ENCODE measurements at places on chromosomes 3 and 15.

DNA sequence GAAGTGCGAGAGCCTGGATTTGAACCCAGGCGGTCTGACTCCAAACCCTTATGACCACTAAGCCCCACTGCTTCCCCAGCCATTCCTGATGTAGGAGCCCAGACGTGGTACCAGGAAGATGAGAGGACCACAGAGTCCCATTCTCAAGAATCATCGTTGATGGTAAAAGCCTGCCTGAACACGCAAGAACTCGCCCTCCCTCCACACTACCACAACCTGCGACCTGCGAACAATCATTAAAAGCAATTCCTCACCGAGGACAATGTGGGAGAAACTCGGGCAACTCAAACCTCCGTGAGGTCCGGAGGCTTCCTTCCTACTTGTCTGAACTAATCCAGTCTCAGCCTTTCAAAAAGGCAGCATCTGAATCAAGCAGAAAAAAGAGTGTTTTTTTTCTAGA lies 10.3 kb downstream of the MAGI1 start:
- DNase-seq = no peak

DNA sequence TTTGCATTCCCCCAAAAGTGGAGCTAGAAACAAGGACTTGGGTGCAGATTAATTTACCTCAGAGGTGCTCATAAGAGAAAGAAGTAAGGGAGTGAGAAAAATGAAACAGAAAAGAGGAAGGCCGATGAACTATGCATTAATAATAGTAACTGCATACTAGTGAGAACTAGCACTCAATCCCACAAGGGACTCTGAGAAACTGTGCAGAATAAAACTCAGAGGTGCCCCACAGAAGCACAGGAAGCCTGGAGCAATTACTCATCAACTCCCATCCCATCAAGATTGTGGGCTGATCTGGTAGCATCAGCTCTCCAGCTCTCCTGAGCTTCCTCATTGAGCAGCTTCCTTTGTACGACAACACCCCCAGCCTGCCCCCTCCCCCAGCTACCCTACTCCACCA lies 50.8 kb downstream of the CLDN18 start:
- no peak for DNase-seq

- no peak for DNase-seq
Measured at GRCh38 chr15:53401503-53401902, 358.0 kb downstream of the WDR72 start.

DNA sequence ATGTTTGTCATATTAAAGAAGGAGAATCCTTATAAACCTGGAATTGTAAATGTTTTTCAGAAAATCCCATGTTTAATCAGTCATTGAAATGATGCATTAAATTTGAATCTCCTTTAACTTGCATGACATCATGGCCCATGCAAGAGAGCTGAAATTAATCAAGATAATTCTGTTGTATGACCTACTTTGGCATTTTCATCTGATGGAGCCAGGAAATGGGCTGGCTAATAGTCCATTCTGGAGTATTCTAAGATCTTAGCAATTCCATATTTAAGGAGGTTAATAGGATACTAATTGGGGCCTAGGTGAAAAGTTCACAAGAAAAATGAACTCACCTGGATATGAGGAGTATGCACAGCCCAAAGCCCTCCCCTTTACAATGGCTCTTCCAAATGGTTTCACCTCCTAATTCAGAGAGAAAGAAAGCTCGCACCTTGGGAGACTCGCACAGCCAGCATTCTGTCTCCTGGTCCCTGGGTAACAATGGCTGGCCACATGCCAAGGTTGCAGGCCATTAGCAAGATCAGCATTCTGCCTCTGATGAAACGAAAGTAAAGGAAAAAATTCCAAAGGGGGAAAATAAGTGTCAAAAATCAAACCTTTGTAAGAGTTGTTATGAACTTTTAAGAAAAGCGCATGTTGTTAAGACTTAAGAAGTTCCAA lies 786.4 kb downstream of the MCTP2 start:
- no peak for DNase-seq

DNA sequence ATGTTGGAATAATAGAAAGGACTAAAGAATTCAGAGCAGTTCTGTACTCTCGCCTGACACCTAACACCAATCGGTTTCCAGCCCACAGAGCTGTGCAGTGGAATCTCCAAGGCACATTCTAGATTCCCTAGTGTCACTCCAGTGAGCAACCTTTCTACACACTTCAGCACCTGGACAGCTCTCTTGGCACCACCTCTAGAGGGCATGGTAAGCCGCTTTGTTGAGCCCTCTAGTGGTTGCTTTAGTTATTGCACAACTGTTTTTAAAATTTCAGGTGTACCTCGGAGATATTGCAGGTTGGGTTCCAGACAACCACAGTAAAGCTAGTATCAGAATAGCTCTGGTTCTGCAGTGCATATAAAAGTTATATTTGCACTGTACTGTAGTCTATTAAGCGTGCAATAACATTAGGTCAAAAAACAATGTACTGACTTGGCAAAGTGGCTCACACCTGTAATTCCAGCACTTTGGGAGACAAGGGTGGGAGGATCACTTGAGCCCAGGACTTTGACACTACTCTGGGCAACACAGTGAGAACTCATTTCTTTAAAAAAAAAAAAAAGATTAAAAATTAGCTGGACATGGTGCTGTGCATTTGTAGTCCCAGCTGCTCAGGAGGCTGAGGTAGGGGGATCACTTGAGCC lies 26.5 kb upstream of the ERC2 start:
- DNase-seq = peak; percentile 86

GRCh38 chr3:117603097-117603496 lies 893.5 kb downstream of the TUSC7 start:
- DNase-seq = no peak

- no peak for DNase-seq
Measured at GRCh38 chr3:119809249-119810017, 27.5 kb downstream of the NR1I2 start.

DNA sequence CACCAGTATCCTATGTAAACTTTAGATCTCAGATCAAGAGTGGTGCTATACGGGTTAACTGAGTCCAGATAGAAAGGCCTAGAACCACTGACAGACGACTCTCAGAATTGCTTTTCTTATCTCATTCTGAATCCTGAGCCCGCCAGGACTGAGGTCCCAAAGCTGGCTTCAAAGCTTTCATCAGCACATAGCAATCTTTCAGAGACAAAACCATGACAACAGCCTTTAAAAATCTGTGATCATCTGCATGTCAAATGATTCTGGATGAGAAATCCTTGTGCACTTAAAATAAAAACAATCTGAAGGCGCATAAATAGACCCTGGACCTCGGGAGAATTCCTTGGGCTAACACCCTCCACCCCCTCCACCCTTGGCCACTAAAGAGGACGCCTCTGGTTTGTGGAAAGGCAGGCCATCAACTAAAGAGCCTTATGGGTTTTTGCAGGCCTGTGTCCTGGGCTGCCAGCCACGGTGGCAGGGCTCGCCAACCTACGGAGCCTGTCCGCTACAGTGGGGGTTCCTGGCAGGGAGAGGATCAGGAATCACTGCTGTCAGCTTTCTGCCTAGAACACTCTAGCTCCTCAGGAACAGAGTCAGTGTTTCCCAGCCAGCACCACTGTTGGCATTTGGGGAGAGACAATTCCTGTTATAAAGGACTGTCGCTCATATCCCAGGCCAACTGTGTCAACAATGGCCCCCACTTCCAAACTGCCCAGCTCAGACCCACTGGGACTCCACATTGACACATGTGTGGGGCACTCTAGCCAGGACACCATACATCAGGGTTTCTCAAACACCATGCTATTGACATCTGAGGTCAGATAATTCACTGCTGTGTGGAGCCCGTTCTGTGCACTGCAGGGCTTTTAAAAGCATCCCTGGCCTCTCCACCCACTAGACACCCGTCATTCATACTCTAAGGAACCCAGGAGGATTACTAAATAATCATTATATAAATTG lies 20.2 kb downstream of the TLE3 start:
- no peak for DNase-seq

- no peak for DNase-seq
Measured at GRCh38 chr3:4990069-4990468, 10.8 kb downstream of the BHLHE40 start.

GRCh38 chr3:172449466-172450149 lies 1.4 kb upstream of the GHSR start:
- DNase-seq = peak; percentile 82

- DNase-seq = no peak
Measured at GRCh38 chr15:68584756-68585573, 6.2 kb downstream of the CORO2B start.

GRCh38 chr3:101732240-101732641 lies 7.8 kb downstream of the CEP97 start:
- DNase-seq = no peak

DNA sequence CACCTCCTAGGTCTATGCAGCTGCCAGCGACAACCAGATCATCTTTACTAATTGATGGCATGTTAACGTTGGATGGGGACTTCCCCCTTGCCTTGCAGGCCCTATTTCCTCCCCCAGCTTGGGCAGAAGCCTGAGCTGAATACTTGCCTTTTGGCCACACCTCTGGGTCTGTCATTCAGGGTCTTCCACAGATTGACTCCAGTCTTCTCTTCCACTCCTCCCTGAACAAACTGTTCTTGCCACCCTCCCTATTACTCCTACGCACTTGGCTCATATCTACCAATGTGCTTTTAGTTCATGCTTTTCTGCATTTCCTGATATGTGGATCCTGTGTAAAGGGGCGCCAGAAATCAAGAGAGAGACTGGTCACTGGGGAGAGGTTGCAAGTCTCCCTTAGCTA lies 73.5 kb downstream of the DNASE1L3 start:
- DNase-seq = no peak

GRCh38 chr3:149657321-149657925 lies 402 bp downstream of the WWTR1 start:
- DNase-seq = no peak

- DNase-seq = no peak
Measured at GRCh38 chr3:46639221-46639620, 26.9 kb downstream of the FAM240A start.

- no peak for DNase-seq
Measured at GRCh38 chr3:149042789-149043386, 43.4 kb downstream of the HLTF start.

GRCh38 chr3:151835751-151836525 lies 22.0 kb downstream of the AADAC start:
- DNase-seq = no peak

GRCh38 chr3:129794311-129795185 lies 99.0 kb downstream of the TMCC1 start:
- peak; percentile 91 for DNase-seq

GRCh38 chr3:178435575-178435974 lies 100.7 kb upstream of the KCNMB2 start:
- DNase-seq = peak; percentile 8

GRCh38 chr3:20059929-20060328 lies 19.7 kb downstream of the KAT2B start:
- DNase-seq = no peak

DNA sequence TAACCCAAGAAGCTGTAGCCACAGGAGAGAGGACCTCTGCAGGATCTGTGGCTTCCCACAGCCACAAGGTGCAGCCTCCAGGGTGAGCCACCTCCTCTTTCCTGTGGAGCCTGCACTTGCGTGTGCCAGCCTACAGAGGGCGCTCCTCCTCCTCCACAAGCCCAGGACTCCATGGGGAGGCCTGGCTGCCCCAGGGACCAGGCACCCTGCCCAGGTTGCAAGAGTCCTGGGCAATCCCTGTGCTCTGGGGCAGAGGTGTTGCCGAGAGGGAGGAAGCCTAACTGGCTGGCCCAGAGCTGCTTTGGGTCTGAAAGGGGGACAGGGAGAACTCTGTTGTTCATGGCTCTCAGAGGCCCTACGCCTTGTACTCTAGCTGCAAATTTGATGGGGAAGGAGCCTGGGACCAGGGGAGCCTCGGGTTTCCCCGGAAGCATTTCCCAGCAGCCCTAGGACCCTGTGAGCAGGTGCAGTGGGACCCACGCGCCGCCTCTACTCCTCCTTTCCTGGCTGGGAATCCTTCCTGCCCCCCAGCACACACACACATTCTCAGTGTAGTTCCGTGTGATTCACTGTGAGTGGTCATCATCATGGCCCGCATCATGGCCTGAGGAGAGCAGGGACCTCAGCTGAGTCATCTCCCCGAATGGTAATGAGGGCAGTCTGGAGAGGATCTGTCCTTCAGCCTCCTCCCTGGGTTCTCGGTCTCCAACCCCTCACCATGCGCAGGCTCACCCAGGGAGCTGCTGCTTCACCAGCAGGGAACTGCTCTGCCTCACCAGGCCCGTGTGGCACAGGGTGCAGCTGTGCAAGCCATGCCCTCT lies 24.3 kb downstream of the TBC1D21 start:
- peak; percentile 85 for DNase-seq

DNA sequence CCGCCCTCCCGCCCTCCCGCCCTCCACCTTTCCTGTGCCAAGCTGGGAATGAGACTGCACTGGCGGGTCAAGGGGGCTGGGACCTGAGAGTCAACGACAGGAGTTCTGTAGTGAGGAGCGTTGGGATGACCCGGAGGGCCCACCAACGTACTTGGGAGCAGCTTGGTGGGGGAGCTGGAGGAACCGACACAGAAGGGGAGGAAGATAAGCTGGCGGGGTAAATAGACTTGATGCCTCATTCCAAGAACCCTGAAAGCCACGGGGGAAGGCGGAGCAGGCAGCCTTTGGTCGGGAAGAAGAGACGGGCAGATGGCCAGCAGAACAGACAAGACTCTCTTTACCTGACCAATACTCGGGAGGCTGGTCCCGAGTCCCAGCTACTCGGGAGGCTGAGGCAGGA lies 277 bp downstream of the FMN1 start:
- DNase-seq = no peak

GRCh38 chr15:40310001-40310959 lies 2.5 kb upstream of the PLCB2 start:
- DNase-seq = peak; percentile 78

DNA sequence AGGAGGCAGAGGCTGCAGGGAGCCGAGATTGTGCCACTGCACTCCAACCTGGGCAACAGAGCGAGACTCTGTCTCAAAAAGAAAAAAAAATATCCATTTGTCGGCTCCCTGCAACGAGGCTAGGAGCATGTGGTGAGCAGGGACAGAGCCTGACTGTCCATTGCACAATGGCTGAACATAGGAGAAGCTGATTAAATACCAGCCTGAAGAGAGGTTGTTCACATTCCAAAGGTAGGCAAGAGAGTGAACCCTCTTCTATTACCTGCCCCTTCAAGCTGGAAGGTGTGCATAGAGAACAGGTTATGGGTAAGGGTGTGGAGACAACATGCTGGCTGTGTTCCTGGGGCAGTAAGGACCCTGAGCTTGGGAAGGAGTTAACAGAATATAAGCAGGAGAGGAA lies 78.7 kb downstream of the DAPK2 start:
- no peak for DNase-seq
